ENCODE measurements at places on chromosomes 1 and 21. TPM values are rescaled to one million over a fixed set of nuclear protein-coding genes. Genes with fewer than 3 reads are reported as not detected.

DNA sequence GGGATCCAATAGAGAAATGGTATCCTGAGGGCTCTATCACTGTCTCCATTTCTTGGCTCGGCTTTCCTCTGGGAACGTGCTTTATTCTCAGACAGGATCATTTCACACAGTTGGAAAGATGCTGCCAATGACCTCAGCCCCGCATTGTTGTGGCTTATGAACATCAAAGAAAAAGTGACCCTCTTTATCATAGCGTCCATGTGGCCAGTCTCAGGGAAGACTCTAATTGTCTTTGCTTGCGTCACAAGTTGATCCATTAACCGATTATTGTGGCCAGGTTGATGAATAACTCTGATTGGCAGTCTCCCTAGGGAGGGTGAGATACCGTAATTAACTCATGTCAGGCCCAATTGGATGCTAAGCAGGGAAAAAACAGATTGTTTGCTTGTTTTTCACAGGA is 10.4 kb upstream of the TMEM9 start:
- DNase-seq = no peak

KLF17 gene
- not detected for total RNA-seq

FCRL1 gene
- total RNA-seq = not detected

DNA sequence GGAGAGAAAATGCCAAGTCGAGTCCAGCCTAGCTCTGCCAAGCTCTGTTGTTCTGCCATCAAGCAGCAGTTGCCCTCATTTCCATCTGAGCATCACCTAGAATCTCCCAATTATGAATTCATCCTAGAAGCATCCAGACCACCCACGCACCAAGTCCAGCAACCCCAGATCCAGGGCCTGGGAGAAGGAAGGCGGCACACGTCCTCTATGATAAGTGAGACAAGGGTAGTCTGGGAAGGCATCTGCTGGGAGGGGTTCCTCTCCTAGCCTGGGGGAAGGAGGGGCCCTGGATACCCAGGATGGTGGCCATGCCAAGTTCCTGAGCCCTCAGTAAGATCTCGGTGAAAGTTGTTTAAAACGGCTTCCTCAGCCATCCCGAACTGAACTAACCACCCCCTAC is 70.7 kb downstream of the VWA5B1 start:
- DNase-seq = no peak

DNA sequence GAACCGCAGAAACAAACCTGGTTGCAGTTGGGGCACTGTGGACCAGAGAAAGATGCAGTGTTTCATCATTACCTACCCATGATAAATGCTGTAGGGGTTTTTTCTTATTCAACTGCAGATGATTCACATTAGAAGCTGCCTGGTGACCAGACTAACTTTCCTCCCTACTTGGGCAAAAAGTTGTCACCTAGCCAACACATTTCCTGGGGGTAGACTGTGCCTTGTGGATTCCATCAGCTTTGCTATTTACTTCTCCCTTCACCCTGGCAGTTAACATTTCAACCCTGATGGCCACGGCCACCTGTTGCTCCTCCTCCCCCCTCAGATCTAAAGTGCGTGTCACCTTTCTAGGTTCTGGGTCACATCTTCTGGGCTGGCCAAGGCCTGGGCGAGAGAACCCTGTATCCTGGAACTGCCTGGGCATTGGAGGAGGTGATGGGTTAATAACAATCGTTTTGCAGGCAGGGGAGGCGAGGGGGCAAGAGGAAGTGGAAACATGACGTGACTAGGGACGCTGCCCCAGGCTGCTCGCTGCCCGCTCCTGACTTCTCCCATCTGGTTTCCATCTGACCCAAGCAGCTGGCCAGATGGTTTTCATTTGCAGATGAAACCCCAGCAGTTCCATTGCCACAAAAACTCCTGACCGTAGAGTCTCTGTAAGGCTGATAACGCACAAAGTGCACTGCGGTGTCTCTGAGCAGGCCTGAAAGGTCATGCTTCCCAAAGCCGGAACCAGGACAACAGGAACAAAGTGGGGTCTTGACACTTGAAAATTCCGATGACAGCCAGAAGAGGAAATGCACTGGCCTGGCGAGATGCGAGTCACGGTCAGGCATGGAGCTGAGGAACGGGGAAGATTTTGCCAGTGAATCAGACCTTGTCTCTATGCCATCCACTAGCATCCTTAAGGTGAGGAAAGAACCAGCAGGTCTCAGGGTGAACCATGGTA is 36.6 kb downstream of the CAPZB start:
- peak; percentile 62 for DNase-seq

- no peak for DNase-seq
Observed at GRCh38 chr1:98556521-98557158, 104.9 kb upstream of the SNX7 start.

DNA sequence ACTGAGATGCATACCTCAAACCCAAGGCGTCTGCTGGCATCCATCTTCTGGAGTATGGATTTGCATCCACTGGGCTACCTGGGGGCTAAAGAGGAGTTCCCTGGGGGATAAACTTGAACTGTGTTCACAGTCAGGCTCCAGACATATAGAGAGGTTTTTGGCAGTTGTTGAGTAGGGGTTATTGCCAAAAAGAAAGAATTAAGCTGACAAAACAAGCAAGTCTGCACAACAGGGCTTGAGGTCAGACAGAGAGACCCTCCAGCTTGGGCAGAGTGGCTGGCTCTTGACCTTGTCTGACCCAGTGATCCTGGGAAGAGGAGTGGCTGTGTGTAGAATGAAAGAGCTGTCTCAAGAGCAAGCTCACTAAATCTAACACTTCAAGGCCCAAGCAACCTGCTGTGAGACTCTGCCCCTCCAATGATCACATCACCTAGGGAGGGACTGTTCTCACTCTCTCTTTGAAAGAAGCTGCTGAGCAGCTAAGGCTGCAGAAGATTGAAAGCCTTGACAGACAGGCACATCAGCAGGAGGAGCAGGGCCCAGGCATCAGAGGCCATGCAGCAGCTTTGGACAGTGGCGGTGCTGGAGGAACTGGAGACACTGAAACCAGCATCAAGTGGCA is 61.5 kb downstream of the SYT2 start:
- no peak for DNase-seq

DNA sequence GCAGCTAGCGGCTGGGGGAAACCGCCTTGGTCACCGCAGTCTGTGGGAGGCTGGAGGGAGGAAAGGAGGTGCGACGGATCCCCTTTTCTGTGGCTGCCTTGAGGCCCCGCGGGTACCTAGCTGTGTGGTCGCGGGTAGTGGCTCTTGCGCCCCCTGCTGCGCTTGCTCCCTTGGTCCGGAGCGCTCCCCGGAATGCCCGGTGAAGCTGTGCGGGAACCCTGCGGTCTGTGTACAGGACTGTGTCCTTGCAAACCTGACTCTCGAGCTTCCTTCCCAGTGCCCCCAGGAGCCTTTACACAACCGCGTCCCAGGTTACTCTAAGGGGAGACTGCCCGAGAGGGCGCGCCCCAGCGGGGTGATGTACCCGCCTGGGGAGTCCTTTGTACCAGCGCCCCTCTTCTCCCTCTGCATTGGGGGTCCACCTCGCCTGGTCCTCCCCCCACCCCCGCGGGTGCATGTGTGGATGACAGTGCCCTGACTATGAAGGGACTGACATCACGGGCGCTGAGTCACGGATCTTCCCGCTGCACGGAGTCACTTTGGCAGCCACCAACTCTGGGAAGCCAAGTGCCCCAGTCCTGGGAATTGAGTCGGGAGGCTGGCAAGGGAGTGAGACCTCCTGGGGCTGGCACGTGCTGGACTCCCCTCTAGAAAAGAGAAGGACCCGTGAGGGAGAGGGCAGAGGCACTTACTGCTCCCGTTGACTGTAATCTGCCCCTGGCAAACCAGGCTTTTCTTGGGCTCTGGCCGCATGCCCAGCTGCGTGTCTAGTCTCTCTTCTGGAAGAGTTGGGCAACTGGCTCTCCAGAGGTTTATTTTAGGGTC is 816 bp downstream of the IL6R start:
- DNase-seq = peak; percentile 96

DNA sequence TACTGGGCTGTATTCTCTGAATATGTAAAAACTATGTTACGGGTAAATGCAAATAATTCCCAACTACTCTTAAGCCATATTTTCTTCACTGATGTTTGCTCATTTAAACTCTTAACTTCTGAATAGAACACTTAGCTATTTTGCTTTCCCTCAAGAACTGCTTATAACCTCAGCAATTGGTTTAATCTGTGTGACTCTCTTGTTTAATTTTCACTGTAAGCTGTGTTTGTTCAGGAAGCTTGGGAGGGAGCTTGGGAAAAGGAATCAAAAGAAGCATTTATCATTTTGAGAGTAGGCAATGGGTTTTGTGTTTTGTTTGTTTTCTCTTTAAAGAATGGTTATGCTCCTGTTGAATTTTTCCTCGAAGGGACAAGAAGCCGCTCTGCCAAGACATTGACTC is 24.4 kb downstream of the GNPAT start:
- DNase-seq = no peak

WNT9A gene
- 22.0 TPM for total RNA-seq

- DNase-seq = no peak
Observed at GRCh38 chr21:44767834-44768831, 33.5 kb downstream of the UBE2G2 start.

DNA sequence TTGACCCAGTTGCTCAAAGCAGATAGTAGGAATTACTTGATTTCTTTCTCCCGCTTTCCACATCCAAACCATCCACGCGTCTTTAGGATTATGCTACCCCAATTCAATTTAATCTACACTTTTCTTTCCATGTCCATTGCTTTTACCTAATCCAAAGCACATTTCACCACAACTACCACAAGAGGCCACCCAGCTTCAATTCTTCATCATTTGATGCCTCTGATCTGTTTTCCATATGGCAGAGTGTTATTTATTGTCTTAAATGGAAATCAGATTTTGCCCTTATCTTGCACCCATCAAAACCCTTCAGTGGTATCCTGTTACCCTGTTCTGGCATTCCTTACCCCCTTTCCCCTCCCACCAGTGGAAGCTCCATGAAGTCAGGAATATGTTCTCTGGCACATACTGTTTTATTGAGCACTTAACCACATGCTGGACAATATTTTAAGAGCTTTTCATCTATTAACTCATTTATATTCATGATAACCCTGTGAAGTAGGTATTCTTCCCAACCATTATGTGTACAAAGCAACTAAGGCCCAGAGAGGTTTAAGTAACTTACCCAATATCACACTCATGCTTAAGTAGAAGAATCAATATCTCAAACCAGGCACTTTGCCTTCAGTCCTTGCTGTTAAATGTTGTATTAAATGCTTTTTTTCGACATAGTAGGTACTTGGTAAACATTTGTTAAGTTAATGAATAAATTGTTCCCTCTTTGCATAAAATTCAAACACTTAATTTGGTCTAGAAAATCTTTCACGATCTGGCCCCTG is 34.6 kb downstream of the CLIC4 start:
- DNase-seq = no peak

GRCh38 chr1:28890836-28891235 is 23.5 kb upstream of the EPB41 start:
- DNase-seq = no peak

GRCh38 chr1:59214248-59215208 is 82.4 kb upstream of the FGGY start:
- DNase-seq = no peak

DNA sequence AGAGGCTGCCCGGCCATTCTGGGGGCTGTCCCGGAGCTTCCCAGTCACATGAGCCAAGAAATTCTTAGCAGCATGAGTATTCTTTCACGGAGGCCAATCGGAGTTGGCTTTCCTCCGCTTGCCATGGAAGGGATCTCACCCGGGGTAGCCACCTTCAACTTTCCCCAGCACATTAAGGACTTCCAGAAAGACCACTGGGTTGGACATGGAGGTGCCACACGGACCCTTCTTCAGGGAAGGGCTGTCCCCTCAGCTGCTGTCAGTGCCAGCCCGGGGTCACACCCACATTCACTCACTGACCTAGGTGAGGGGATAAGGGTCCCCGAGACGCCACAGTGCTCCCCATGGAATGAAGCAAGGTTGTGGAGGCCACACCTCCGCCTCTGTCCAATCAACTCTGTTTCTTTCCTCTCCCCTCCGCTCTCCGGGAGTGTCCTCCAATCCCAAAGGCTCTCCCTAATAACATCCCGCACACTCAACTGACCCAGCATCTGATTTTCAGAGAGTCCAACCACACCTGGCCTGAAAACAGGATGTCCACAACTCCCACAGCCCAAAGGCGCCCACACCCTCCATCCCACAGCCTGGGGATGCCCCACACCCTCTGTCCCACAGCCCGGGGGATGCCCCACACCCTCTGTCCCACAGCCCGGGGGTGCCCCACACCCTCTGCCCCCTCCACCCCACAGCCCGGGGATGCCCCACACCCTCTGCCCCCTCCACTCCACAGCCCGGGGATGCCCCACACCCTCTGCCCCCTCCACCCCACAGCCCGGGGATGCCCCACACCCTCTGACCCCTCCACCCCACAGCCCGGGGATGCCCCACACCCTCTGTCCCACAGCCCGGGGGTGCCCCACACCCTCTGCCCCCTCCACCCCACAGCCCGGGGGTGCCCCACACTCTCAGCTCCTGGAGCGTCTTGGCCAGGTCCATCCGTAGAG is 19.4 kb downstream of the RSPH1 start:
- no peak for DNase-seq

CR1 gene
- 1.0 TPM for total RNA-seq

ARHGAP30 gene
- 3.3 TPM for total RNA-seq

GRCh38 chr1:22186311-22186710 is 43.4 kb upstream of the WNT4 start:
- no peak for DNase-seq

ATP5IF1 gene
- total RNA-seq = 219 TPM

PGLYRP3 gene
- not detected for total RNA-seq

GRCh38 chr1:236282719-236283118 is 961 bp upstream of the ERO1B start:
- DNase-seq = no peak

GRCh38 chr1:48701445-48701844 is 75.2 kb downstream of the BEND5 start:
- no peak for DNase-seq

DNA sequence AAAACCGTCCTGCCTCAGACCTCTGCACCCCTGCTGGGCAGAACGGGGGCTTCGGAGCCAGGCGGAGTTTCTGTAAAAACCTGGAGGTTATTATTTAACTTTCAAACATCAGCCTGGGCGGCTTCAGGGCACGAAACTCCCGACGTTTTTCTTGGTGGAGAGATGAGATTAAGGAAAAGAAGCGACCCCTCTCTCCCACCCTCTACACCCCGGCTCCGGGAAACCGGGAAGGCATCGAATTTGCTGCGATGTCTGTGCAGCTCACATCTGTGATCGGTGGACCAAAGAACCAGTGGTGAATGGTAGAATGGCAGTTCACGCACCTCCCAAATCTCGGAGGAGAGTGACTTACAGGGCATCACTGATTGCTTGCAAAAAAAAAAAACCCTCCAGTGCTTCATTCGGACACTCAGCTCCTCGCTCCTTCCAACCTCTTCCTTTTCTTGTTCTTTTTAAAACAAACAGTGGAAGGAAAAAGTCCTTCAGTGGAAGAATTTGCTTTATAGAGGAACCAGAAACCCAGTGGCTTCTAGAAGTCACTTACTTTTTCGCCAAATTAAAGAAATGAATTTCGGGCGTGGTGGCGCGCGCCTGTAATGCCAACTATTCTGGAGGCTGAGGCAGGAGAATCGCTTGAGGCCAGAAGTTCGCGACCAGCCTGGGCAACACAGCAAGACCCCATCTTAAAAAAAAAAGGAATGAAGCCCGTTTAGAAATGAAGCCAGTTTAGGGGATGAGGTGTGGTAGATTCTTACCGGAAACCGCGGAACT is 884 bp downstream of the PHACTR4 start:
- DNase-seq = no peak

GRCh38 chr1:184461321-184461720 is 74.5 kb downstream of the C1orf21 start:
- DNase-seq = no peak

ZNF695 gene
- total RNA-seq = not detected

GRCh38 chr1:233520261-233521191 is 93.4 kb upstream of the KCNK1 start:
- DNase-seq = no peak

- no peak for DNase-seq
Observed at GRCh38 chr1:242523719-242524570, 552 bp downstream of the PLD5 start.

- DNase-seq = no peak
Observed at GRCh38 chr1:10451287-10451686, 1.5 kb downstream of the CORT start.
